ENCODE measurements at places on chromosomes 2 and 18.

GRCh38 chr2:9462313-9462712 is 12.0 kb upstream of the IAH1 start:
- H3K27me3 ChIP-seq: no peaks in the 10 kb centered on the region
- H3K36me3 ChIP-seq: peaks cover 59% of the 10 kb centered on the region
- H3K27ac ChIP-seq: no peak overlapping the region
- H3K4me3 ChIP-seq: no peak overlapping the region
- no peaks in the 10 kb centered on the region for H3K4me1 ChIP-seq
- DNase-seq: no peak

DNA sequence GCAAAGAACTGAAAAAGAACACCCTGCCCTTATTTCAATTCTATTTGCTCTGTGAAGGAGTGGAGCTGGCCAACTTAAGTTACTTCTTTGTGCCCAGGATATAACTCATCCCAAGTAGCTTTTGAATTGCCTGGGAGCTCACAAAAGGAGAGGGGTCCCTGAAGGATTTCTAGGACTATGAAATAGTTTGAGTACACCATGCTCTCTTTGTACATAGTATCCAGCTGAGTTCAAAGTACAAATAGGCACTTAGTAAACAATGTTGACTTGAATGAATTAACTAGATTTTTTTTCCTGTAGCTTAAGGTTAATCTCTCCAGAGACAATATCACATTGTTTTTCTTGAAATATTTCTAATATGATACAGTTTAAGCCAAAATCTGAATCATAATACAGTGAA is 47.7 kb downstream of the ZC3H15 start:
- no peak overlapping the region for H3K27ac ChIP-seq
- H3K36me3 ChIP-seq: no peaks in the 10 kb centered on the region
- DNase-seq: no peak
- no peak overlapping the region for H3K4me3 ChIP-seq

DNA sequence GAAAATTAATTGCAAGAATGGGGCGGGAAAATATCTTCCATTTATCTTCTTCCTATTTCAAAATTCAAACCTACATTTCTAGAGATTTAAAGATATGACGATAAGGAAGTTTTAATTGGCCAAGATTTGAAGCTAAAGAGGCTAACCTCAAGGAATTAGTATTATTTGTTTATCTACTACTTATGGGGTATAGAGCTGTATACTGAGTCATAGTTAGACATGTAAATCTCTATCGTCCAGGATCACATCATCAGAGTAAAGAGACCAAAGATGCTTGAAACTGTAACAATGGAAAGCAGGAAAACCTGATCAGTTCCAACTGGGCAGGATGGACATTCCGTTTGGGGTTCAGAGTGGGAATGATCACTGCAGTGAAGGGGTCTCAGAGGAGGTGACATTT is 95.2 kb upstream of the KLF7 start:
- H3K27me3 ChIP-seq: peaks cover 6% of the 10 kb centered on the region
- no peak overlapping the region for H3K4me3 ChIP-seq
- H3K27ac ChIP-seq: no peak overlapping the region
- H3K4me1 ChIP-seq: peaks cover 27% of the 10 kb centered on the region
- no peak for DNase-seq

DNA sequence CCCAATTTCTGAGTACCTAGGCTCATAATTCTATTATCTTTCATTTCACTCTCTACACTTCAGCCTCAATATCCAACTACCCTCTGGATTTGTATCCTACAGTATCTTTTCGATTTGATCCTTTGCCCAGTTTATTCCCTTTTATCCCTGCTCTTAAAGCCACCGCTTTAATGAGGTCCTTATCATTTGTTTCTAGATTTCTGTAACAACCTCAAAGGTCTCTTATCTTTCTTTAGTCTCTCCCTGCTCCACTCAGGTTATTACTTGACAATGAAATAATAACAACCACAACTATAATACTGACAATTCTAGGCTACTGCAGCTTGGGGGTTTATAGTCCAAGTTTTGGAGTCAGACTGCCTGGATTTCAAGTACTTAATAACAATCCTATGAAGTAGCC is 25.9 kb upstream of the ASNSD1 start:
- H3K4me1 ChIP-seq: peaks cover 6% of the 10 kb centered on the region
- peaks cover 3% of the 10 kb centered on the region for H3K27me3 ChIP-seq
- H3K4me3 ChIP-seq: no peak overlapping the region
- no peak overlapping the region for H3K27ac ChIP-seq
- no peaks in the 10 kb centered on the region for H3K36me3 ChIP-seq

- H3K4me1 ChIP-seq: peaks cover 35% of the 10 kb centered on the region
- peak overlapping the region; percentile 99 for H3K27ac ChIP-seq
- peaks cover 78% of the 10 kb centered on the region for H3K36me3 ChIP-seq
Observed at GRCh38 chr2:238475034-238475433, 48.3 kb downstream of the ASB1 start.

- H3K27me3 ChIP-seq: no peaks in the 10 kb centered on the region
- no peaks in the 10 kb centered on the region for H3K4me1 ChIP-seq
- H3K36me3 ChIP-seq: no peaks in the 10 kb centered on the region
Observed at GRCh38 chr2:157312866-157313486, 12.6 kb downstream of the ERMN start.

GRCh38 chr18:49935215-49935614 is 121.9 kb upstream of the ACAA2 start:
- H3K36me3 ChIP-seq: no peaks in the 10 kb centered on the region
- H3K27me3 ChIP-seq: peaks cover 16% of the 10 kb centered on the region
- H3K27ac ChIP-seq: no peak overlapping the region
- H3K4me1 ChIP-seq: peaks cover 11% of the 10 kb centered on the region

DNA sequence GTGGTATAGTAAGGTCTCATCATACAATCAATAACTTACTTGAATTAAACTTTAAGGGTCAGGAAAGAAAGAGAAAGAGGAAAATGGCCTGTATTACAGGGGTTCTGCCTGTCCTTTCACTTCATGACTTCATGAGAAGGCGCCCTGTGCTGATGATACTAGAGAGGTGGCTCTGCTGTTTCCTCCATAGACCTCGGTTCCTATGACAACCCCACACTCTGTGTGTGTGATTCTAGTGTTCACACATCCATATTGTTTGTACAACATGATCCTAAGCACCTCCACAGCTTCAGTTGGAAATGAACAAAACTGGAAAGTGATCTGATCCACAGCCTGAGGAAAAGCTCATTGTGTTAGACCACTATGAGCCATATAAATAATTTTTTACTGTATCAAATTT is 7.0 kb upstream of the REEP1 start:
- no peak overlapping the region for H3K27ac ChIP-seq
- H3K36me3 ChIP-seq: no peaks in the 10 kb centered on the region
- H3K27me3 ChIP-seq: peaks cover 49% of the 10 kb centered on the region
- H3K4me1 ChIP-seq: peaks cover 8% of the 10 kb centered on the region
- H3K4me3 ChIP-seq: no peak overlapping the region
- no peak for DNase-seq

- H3K27ac ChIP-seq: no peak overlapping the region
- DNase-seq: no peak
- no peaks in the 10 kb centered on the region for H3K36me3 ChIP-seq
- H3K4me3 ChIP-seq: no peak overlapping the region
Observed at GRCh38 chr2:8303322-8303832, 378.5 kb upstream of the ID2 start.

DNA sequence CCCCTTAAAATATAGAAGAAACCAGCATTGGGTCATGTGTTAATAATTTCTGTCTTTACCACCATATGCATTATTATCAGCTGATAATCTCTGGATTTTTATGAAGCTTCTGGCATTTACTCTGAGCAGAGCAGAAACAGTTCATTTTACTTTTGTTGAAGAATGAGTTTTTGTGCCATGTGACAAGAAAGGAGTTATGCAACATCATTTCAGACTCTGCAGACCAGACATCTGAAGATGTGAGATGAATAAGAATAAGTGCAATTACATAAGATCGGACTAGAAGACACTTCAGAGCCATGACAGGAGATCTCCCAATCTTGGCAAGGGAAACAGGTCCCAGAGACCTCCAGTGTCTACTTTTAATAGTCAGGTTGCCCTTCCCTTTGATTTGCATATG is 869.4 kb upstream of the VRK2 start:
- H3K36me3 ChIP-seq: no peaks in the 10 kb centered on the region
- H3K4me1 ChIP-seq: no peaks in the 10 kb centered on the region
- H3K27me3 ChIP-seq: no peaks in the 10 kb centered on the region
- H3K4me3 ChIP-seq: no peak overlapping the region
- H3K27ac ChIP-seq: no peak overlapping the region
- DNase-seq: no peak

DNA sequence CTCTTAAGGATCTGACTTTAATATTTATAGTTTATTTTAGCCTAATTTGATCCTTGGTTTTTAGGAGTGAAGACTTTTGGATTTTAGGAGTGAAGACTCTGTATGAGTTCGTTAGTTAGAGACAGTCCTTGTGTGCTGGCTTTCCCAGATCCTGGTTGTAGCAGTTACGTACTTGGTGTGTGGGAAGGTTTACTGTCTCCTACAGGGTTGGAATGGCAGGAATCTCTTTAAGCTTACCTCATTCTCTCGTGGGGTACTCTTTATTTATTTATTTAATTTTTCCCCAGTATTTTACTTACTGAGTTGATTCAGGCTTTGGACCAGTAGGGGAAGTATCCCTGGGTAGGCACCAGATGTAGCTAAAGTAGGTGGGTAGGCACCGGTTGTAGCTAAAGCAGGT is 1.8 kb upstream of the CXCR2 start:
- H3K36me3 ChIP-seq: peaks cover 5% of the 10 kb centered on the region
- no peak for DNase-seq
- H3K4me1 ChIP-seq: peaks cover 12% of the 10 kb centered on the region
- no peak overlapping the region for H3K27ac ChIP-seq
- no peak overlapping the region for H3K4me3 ChIP-seq

DNA sequence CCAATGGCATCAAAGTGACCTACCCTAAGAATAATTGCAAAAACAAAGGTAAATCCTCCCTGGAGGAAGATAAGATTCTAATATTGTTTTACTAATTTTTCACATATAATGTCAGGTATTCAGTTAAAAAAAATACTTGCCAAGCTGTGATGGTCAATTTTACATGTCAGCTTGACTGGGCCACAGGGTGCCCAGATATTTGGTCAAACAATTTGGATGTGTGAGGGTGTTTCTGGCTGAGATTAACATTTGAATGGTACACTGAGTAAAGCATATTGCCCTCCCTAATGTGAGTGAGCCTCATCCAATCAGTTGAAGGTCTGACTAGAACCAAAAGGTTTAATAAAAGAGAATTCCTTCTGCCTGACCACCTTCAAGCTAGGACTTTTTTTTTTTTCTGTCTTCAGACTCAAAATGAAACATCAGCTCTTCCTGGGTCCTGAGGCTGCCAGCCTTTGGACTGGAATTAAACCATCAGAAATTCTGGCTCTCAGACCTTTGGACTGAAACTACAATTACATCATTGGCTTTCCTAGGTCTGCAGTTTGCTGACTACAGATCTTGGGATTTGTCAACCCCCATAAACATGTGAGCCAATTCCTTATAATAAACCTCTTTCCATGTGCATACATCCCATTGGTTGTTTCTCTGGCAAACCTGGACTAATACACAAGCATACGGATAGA is 65.4 kb downstream of the LDAH start:
- H3K27ac ChIP-seq: no peak overlapping the region
- H3K36me3 ChIP-seq: peaks cover 77% of the 10 kb centered on the region
- DNase-seq: no peak

DNA sequence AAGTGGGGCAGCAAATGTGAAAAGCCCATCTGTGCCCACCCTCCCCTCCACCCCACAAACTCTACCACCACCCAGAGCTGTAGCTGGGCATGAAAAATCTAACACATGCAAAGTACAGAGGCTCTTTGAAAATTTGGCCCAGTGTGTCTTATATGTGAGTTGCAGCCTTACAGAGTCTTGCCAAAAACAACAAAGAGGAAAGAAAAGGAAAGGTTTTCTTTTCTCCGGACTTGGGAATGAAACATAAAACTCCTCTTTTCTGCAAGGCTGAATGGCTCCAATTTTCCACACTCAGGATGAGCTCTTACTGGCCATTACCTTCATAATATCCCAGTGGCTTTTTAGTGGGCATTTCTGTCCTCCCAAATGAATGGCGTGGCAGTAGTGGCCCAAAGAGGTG is 27.9 kb upstream of the POU3F3 start:
- peaks cover 8% of the 10 kb centered on the region for H3K4me1 ChIP-seq
- no peak overlapping the region for H3K27ac ChIP-seq
- peaks cover 10% of the 10 kb centered on the region for H3K36me3 ChIP-seq
- no peak for DNase-seq

GRCh38 chr2:66930339-66931220 is 466.6 kb upstream of the ETAA1 start:
- H3K27me3 ChIP-seq: no peaks in the 10 kb centered on the region
- no peak for DNase-seq
- no peaks in the 10 kb centered on the region for H3K36me3 ChIP-seq
- peaks cover 50% of the 10 kb centered on the region for H3K4me1 ChIP-seq

DNA sequence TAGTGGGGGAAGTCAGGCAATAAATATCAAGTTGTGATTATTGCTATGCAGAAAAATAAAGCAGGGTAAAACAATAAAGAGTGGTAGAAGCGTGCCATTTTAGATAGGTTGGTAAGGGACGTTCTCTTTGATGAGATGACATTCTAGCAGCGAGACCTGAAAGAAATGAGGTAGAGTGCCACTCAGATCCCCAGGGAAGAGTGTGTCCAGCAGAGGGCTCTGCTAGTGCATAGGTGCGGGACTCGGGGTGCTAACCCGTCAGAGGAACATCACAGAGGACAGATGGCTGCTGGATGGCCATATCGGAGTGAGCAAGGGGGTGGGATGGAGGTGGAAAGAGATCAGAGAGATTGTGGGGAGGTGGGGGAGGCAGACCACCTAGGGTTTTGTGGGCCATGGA is 16.3 kb upstream of the GTF2A1L start:
- no peaks in the 10 kb centered on the region for H3K4me1 ChIP-seq
- H3K27me3 ChIP-seq: no peaks in the 10 kb centered on the region
- DNase-seq: peak; percentile 22
- H3K4me3 ChIP-seq: no peak overlapping the region
- no peak overlapping the region for H3K27ac ChIP-seq

DNA sequence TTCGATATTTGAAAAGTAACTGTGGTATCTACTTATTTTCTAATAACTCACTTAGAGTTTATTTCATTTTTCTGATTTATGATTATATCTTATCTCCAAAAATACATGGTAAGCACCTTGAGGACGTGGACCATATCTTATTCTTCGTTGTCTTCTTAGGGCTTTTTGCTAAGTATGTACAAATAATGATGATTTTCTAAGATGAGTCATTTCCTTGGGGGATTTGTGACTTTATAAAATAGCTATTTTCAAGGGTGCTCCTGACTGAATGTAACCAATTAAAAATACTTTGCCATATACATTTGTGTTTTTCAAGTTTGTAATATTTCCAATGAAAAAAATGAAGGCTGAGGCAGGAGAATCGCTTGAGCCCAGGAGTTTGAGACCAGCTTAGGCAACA is 56.3 kb downstream of the GREB1L start:
- DNase-seq: no peak
- H3K4me1 ChIP-seq: peaks cover 72% of the 10 kb centered on the region
- H3K27ac ChIP-seq: peak overlapping the region; percentile 96
- peak overlapping the region; percentile 10 for H3K4me3 ChIP-seq

DNA sequence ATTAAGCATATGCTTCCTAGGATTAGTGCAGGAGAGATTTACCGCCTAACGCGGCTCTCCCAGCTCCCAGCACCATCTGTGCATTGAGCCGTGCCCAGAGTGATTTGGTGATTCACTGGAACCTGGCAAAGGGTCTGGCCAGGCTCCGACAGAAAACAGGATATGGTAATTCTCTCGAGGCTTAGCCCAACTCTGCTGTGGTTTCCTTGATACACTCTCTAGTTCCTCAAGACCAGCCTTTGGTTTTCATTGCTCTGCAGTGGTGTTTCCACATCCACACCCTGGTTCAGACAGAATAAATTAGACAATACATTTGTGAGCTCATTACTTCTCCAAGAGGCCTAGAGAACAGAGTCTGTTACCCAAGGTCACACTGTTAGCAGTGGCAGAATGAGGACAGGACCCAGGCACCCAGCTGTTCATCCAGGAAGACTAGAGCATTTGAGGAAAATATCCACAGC is 23.0 kb upstream of the SMAD2 start:
- H3K27me3 ChIP-seq: peaks cover 12% of the 10 kb centered on the region
- peaks cover 8% of the 10 kb centered on the region for H3K4me1 ChIP-seq
- peak overlapping the region; percentile 17 for H3K27ac ChIP-seq
- no peaks in the 10 kb centered on the region for H3K36me3 ChIP-seq
- peak; percentile 37 for DNase-seq
